Urothelium cell line (cell line): ENCODE measurements at places on chromosomes 2 and 18.

GRCh38 chr2:202019689-202020450, 13.8 kb upstream of the FZD7 start:
- DNase-seq = no peak

GRCh38 chr2:36413218-36413617, 57.6 kb downstream of the CRIM1 start:
- DNase-seq = no peak

- no peak for DNase-seq
Observed at GRCh38 chr2:161370981-161371380, 45.1 kb upstream of the TBR1 start.

DNA sequence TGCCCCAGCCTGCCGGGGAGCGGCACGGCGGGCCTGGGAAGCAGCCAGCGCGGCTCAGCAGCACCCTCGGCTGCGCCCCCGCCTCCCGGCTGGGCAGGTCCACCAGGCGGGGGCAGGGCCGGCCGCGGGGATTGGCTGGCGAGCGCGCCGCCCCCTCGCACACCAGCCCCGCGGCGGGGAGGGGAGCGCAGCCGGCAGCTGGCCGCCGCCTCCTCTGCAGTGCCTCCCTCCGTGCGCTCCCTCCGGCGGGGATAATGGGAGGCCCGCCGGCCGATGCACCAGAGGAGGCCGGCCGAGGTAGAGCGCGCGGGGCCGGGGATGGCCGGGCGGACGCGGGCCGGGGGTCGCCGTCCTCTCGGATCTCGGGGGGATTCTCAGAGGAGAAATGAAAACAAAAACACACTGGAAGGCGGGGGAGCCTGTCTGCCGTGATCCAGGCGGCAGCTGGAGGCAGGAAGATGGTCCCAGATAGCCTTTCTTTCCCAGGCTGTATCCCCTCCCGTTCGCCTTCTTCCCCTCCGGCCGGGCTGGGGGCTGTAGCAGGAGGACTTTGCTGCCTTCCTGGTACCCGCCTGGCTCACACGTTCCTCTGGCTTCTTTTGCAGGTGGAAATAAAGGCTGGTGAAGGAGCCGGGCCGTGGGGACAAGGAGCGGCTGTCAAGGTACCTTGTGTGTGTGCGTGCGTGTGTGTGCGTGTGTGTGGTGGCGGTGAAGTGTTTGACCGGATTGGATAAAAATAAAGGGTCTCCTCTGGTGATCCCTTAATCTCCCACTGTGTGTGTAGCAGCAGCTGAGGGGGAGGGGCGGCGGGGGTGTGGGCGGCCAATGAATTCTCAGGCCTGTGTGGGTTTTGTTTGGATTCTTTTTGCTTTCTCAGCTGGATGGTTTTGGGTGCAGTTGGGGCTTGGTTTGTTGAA, 18.1 kb downstream of the TET3 start:
- peak; percentile 98 for DNase-seq

DNA sequence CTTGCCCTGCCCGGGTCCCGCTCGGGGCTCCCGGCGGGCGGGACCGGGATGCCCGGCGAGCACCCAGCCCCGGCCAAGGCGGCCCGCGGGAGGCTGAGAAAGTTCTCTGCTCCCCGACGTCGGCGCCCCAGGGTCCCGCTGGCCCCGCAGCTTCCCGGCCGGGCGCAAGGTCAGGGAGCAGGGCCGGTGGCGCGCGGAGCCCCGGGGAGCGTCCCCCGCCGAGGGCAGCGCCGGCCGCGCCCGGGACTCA, 331 bp downstream of the SERPINE2 start:
- no peak for DNase-seq

DNA sequence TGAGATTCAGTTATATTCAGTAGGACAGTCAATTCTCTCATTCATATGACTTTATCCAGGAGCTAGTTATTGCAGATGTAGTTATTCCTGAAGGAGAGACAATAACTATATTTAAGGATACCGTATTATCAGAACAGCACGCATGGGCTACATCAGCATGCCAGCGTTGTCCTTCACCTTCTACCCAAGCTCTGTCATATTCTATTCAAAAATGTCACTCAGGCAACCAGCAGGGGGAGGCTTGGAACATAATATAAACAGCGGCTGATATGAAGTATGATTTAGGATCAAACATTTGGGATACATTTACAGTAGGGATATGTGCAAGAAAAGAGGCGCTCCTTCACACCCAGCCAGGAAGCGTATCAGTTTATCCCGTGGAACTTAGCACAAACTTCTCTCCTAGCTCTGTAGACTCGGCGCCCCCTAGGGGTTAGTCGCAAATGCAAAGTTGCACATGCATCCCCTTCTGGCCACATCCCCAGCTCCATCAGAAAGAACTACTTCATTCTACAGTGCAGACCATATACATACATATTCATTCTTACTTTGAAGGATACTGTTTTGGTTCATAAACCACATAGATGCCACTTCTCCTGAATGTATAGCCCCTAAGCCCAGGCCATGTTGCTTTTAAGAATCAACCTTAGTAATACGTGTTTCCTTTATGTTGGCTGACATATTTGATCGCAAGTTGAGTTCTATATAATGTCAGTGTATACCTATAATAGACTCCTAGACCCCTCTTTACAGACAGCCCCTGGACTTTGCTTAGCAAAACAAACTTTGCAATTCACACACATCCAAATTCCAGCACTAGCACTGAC, 759.4 kb downstream of the ADCYAP1 start:
- DNase-seq = peak; percentile 81

- no peak for DNase-seq
Observed at GRCh38 chr18:67586101-67586500, 69.6 kb upstream of the DSEL start.

DNA sequence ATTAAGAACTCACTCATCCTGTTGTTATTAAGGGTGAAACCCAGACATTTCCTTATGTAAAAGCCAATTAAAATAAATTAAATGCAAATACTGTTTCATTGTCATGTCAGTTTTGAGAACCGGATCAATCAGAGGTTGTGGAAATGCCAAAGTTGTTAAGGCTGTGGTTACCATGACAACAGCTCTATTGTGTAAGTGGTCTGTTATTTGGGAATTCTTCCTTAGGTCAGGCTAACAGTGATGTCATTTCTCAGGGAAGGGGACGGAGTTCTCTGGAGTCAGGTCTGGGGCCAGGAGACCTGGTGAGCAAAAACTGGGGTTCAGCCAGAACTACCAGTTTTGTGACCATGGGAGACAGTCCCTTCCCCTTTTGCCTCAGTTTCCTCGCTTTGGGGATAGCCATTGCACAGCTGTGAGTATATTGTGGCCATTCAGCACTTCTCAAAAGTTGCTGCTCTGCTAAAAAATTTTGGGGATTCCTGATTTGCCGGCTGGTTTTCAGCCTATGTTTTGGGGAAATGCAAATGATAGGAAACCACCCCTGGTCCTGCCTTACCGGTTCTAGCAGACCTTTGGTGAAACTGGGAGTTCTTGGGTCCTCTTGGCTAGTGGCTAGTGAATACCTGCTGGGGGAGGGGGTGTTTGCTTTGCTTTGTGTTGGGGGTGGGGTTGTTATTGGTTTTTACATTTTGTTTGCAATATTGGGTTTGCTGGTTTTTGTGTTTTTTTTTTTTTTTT, 21.6 kb downstream of the HPCAL1 start:
- DNase-seq = no peak

DNA sequence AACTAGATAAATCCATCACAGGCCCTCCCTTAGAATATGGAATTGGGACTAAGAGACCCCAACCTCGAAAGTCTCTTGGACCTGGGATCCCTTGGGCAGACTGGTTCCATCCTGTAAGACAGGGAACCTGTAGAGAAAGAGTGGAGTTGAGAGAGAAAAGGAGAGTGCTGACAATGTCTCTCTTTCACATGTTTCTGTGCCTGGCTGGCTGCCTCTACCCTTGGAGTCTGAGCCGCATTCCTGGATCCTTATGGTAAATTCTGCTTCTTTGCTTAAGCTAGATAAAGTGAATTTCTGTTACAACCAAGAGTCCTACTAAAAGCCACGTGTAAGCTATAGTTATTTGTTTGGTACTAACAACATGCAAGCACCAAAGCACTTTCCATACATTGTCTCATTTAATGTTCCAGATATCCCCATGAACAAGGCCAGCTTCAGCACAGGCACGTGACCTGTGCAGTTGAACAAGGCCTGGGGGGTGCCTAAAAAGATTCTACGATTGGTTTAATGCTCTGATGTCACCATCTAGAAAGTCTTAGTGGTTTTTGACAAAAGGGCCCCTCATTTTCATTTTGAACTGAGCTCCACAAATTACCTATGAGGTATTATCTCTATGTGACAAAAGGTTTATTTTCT, 2.1 kb upstream of the PUM2 start:
- DNase-seq = no peak

DNA sequence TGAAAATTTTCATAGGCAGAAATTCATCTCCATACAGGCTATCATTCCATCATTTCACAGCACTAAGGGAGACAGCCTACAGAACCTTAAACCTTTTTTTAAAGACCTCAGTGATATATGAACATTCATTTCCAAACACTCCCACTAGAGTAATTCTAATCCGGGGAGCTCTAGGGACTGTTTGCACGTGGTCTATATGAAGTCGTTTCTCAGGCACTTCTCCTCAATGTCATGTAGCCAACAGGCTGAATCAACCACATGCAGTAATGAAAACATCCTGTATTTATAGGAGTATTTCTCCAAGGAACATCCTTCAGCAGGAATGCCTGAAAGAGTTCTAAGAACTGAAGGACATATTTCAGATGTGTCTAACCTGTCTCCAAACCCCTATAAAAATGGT, 97.3 kb upstream of the CREB1 start:
- no peak for DNase-seq

DNA sequence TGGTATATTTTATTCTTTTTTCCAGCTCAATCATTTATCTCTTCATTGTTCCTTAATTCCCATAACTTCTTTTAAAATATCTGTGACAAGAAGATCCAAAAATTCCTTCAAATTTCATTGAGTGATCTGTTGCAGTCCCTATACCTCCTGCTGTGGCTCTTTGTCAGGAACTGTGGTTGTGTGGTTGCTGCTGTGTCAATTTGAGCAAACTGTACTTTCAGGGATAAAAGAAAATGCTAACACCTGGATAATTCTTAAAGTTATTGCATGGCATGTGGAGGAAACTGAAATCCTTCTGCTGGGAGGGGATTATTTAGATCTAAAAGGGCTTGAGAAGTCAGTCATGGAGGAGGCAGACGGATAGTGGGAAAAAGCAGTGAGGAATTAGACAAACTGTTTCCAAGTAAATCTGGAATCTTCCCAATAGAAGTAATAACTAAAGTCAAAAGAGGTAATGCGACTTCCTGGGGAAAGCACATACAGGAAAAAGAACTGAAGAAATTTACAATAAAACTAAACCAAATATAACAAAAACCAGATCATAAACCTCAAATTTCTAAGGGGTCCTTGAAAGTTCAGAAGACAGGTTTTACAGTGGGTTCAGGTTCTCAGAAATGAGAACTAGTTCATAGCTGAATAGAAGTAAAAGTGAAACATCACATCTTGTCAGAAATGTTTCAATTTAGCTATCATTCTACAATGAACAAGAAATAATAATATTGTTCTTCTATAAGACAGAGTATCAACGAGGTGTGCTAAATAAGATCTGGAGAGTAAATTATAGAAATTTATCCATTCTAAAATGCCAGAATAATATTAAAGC, 33.5 kb upstream of the CD226 start:
- DNase-seq = no peak

GRCh38 chr18:76380791-76381405, 114.1 kb downstream of the ZNF516 start:
- peak; percentile 49 for DNase-seq

- no peak for DNase-seq
Observed at GRCh38 chr2:62797107-62797506, 91.6 kb downstream of the EHBP1 start.

GRCh38 chr2:28168376-28168775, 224.3 kb upstream of the FOSL2 start:
- DNase-seq = no peak

- DNase-seq = no peak
Observed at GRCh38 chr18:1047406-1047805, 142.7 kb downstream of the ADCYAP1 start.

DNA sequence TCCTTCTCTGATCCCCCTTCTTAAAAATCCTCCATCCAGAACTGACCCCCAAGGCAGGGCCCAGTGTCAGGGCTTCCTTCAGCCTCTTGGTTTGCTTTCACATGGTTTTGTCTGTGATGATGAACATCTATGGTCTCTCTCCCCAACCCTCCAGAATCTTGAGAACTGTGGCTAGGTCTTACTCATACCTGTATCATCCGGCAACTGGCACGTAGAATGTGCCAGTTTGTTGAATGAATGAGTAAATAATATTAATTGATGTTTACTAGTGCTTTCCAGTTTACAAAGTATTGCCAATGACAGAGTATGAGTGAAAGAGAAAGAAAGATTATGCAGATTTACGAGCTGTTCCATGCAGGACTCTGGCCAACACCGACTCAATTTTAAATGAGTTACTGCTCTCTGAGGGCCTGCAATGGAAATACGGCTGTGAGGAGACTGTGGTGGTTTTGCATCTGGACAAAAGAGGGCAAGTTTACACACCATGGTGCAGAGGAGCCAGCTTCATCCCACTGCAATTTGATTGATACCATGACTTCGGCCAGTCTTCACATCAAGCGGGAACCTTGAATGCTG, 29.9 kb upstream of the TRIB2 start:
- DNase-seq = no peak

- no peak for DNase-seq
Observed at GRCh38 chr2:143176606-143177005, 47.4 kb downstream of the ARHGAP15 start.

GRCh38 chr2:47271054-47272000, 116.2 kb upstream of the STPG4 start:
- DNase-seq = no peak

- peak; percentile 51 for DNase-seq
Observed at GRCh38 chr2:238425979-238426567, 654 bp upstream of the ASB1 start.

DNA sequence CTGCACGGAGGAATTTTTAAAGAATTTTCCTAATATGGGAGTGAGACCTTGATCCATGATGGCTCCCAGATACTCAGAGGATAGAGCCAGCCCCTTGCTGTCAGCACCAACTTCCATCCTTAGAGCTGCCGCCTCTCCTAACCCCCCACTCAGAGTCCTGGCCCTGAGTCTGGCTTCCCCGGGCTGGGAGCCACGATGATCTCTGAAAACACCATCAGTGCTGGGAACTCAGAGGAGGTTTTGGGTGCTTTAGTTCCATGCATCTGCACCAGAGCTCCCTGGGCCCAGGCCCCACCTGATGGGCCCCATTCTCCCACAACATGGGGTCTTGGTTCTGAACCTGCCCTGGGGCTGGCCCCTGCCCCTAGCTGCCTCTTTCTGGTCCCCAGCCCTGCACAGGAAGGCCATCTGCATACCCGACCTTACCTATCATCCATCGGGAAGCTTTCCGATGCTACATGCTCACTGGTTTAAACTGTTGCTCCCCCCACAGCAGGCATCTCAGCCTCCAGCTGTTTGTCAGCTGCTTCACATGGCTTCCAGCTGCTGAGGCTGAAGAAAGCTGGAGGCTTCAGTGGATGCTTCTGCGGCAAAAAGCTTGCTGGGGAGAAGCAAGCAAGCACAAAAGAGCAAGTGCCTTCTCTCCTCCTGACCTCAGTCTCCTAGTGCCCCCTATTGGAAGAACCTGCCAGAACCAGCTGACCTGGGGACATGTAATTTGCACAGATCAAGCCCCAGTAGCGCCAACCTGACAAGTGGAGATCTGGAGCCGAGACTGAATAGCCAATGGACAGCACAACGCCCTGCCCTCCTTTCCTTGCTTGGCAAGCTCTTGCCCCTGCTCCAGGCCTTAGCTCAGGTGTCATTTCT, 24.2 kb upstream of the RHOB start:
- DNase-seq = peak; percentile 20
